ENCODE measurements at places on chromosomes 6 and 20. TPM values are rescaled to one million over a fixed set of nuclear protein-coding genes. Genes with fewer than 3 reads are reported as not detected.

DNA sequence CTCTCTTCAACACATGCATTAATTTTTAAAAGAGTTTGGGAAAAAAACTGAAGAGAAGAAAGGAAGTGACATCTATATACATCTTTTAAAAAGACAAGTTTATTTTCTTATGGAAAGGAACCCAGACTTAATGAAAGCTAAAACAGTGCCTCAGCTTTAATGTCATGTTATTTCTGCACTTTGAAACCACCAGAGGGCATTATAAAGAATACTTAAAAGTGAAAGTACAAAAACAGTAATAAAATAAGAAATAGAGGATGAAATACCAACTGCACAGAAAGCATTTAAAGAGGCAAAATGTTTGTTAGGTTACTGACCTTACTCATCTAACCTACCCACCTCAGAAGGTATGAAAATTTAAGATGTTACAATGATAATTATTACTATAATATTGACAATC is 98.8 kb downstream of the HUS1B start:
- no peak for DNase-seq

GRCh38 chr6:97656236-97656635 is 373.2 kb upstream of the MMS22L start:
- no peak for DNase-seq

DNA sequence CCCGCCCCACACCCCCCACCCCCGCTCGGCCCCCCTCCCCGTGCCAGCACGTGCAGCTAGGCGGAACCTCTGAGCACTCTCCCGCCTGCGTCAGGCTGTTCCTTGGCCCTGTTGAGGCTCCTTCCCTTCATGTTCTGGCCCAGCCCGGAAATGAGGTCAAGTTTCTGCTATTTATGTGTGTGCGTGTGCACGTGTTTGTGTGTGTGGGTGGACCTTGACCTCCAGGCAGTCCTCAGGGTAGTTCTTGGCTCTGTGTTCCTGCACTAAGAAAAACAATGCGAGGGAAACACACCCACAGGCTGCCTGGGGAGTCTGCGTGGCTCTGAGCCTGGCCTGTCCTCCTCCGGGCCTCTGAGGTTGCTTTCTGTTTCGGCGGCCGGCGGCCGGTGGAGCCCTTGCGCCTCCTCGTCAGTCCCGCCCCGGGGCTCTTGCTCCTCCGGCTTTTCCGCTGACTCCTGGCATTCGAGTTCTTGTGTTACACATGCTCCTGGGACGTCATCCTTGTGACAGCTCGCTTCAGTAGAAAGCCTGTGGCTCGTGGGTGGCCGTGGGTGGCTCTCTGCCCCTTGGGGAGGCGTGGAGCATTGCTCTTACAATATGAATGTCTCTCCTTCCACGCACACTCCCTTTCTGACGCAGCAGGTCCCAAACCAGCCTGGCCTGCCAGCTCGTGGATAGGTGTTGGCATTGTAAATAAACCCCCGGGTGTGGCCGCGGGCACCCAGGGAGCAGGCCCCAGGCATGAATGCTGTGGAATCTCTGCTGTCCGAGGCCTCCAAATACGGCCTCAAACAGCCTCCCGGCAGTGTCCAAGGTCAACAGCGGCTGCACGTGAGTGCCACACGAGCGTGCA is 10.0 kb downstream of the SLCO4A1 start:
- DNase-seq, result peak; percentile 97

- DNase-seq, result no peak
These were observed 207.5 kb downstream of the SMOC2 start for GRCh38 chr6:168648240-168649125.

- DNase-seq, result no peak
These were observed 10.7 kb downstream of the SOD2 start for GRCh38 chr6:159682295-159682694.

DNA sequence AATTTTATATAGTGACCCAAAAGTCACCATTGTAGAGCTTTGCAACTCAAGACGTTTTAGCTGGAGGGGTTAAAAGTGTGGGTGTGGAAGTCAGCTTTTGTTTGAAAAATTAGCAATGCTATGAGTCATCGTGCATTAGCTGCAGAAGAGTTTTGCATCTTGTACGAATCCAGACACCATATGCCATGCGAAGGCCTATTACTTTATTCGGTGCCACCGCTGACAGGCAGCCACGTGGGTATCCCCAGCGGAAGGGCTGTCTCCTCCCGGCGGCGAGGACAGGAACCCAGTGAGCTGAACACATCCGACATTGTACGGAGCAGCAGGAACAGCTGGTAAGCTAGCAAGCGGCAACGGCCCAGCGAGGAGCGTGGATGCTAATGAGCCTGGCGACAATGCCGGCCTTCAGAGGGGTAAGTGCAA is 84.4 kb downstream of the INSM1 start:
- DNase-seq, result no peak

DNA sequence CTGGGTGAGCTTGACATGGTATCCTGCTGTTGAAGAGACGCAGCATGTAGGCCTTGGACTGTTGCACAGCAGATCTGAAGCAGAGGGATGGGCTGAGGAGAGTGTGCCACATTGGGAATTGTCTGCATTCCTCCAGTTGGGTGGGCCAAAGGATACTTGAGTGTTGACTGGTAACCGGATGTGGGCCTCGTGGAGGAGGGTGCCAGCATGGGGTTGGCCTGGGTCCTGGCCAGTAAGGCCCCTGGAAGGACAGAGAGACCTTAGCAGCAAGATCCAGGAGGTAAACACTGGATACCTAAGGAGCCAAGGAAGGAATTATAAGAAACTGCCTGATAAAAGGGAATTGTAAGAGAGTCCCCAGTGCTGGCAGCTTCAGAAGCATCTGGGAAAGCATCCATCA is 76.9 kb downstream of the FIG4 start:
- DNase-seq, result no peak

DNA sequence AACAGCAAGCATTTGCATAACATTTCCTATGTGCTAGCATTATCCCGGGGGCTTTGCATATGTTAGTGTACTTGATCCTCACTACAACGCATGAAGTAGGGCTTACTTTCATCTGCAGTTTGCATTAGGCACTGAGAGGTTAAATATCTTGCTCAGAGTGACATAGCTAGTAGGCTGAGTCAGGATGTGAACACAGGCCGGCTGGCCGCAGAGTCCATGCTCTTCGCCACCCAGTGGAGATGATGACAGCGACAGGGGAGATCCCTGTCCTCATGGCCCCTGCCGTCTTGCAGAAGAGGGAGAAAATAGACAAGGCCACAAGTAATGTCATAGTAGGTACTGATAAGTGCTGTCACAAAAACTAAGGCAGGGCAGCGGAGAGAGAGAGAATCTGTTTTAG is 46.9 kb downstream of the LYRM4 start:
- no peak for DNase-seq

- no peak for DNase-seq
These were observed 17.1 kb downstream of the RIOK1 start for GRCh38 chr6:7406743-7407142.

GRCh38 chr20:62736026-62736406 is 27.4 kb downstream of the NTSR1 start:
- no peak for DNase-seq

DNA sequence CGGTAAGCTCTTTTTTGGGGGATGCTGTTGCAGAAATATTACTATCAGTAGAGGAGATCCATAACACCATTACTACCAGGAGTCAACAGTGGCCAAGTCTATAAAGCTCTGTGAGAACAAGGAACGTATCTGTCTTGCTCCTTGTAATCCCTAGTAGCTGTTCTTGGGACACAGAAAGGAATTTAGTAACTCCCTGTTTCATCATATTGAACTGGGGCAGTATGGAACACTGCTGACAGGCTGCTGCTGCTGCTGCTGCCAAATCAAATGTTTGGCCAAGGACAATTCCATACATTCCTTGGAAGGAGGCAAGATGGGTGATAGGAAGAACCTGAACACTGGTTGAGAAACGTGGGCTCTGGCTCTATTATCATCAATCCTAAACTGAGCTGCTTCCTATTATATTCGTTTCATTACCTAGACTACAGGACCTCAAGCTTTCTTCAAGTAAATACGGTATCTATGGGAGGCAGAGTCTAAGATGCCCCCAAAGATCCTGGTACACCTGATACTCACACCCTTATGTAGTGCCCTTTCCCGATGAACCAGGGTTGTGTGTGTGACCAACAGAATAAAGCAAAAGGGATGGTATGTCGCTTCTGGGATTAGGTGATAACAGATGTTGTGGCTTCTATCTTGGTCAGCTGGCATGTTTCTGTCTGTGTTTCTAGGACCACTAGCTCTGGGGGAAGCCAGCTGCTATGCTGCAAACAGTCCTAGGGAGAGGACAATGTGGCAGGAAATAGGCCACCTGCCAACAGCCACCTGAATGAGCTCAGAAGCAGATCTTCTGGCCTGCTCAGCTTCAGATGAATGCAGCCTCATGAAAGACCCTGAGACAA is 39.5 kb downstream of the ELOVL5 start:
- DNase-seq, result no peak

- peak; percentile 55 for DNase-seq
These were observed 82.2 kb upstream of the PMEPA1 start for GRCh38 chr20:57791966-57792365.

DNA sequence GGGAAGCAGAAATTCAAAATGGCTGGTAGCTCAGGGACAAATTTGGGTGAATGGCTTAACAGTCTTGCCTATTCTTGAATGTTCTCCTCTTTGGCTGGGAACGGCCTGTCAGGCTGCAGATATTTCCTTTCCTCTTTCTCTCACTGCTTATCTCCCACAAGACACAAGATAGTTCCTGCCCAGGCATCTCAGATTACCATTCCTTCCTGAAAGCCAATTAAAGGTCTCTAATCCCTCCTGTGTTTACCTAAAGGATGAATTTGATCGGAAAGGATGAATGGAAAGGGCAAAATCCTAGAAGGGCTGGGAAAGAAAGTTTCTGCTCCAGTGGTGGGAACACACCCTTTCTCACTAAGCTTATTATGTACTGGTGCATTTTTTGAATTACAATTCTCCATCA is 95.9 kb upstream of the JAG1 start:
- DNase-seq, result no peak

GRCh38 chr20:2907519-2907918 is 34.2 kb downstream of the PTPRA start:
- DNase-seq, result no peak

DNA sequence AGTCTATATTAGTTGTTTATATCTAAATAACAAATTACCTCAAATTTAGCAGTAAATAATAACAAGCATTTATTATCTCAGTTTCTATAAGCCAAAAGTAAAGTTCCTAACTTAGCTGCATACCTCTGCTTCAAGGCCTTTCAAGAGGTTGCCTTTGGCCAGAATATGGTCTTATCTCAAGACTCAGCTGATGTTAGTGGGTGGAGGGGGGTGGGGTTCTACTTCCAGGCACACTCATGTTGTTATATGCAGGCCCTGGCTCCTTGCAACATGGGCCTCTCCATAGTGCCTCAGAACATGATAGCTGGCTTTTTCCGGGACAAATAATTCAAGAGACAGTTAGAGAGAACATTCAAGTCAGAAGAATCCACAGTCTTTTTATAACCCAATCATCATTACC is 266.0 kb downstream of the ADGRB3 start:
- no peak for DNase-seq

- no peak for DNase-seq
These were observed 67.6 kb upstream of the SUPT3H start for GRCh38 chr6:45445364-45445748.

DNA sequence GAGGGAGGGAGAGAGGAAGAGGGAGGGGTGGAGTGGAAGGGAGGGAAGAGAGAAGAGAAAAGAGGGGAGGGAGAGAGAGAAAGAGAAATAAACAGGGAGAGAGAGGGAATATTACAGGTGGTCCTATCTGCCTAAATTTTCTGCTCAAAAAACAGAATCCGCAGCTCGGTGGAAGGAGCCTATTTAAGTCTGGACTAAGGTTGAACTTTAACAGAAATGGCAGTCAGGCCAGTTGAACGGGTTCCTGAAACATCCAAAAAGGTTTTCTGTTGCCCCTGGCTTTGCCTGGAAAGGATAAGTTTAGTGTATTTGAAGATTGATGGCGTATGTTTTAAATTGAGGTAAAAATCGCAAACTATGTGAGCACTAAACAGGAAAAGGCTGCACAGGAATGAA is 2.2 kb downstream of the TFAP2B start:
- no peak for DNase-seq

BTBD9 gene
- 15.6 TPM for total RNA-seq

WFDC12 gene
- not detected for total RNA-seq

EPPIN gene
- total RNA-seq, result not detected

PLEKHG1 gene
- 71.1 TPM for total RNA-seq

SNAP91 gene
- 0.48 TPM for total RNA-seq

FOXC1 gene
- total RNA-seq, result 7.6 TPM

OR2B6 gene
- total RNA-seq, result not detected

RAET1E gene
- total RNA-seq, result 0.29 TPM

LIN28B gene
- not detected for total RNA-seq

DLK2 gene
- total RNA-seq, result not detected

ATP9A gene
- total RNA-seq, result 109 TPM

SLC32A1 gene
- not detected for total RNA-seq

EMILIN3 gene
- total RNA-seq, result not detected

BYSL gene
- 31.1 TPM for total RNA-seq

MOXD1 gene
- 2.2 TPM for total RNA-seq

OPRL1 gene
- 1.3 TPM for total RNA-seq

RPL7L1 gene
- 82.2 TPM for total RNA-seq

All from mesenteric fat pad (tissue), 1 donor.